ENCODE measurements at places on chromosomes 3 and 15.

DNA sequence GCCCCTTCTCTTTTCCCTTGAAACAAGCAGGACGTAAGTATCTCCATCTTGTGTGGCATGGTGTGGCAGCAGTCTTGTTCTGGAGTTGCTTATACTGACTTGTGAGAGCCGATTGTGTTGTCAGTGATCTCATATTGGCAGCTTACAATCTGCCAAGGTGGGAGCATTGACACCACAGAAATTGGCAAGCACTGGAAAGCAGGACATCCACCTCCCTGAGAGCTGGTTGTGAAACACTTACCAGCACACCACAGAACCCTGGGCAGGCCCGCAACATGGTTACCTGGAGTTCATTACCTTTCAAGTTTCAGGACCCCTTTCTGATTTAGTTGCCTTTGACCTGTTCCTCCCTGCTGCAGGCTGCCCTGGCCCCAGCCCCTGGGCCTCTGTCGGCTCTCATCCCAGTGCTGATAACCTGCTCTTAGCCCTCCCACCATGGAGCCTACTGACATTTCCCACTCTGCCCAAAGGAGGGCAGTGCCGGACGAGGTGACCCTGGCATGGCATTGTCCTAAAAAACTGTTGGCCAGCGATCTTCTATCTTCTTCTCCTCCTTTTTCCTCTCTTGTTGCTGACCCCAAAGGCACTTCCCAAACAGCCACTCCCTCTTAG is 10.6 kb upstream of the ATP2B2 start:
- no peak for DNase-seq

- DNase-seq, result no peak
These were observed 142.4 kb downstream of the TIGIT start for GRCh38 chr3:114436182-114436581.

DNA sequence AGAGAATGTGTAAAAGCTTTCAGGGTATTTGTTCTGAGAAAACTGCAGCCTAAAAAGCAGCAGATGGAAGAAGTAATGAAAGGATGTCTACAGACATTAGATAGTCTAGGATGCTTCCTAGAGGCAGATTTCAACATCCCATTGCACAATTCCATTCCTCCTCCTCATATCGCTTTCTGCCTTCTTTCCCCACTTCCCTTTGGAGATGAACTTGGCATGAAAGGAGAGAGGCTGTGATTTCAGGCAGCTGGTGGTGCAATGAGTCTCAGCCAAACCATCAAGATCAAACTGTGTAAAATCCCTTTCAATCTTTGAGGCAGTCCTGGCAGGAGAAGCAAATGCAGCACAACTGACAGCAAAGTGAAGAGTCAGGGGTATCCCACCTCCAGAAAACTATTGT is 438.7 kb upstream of the KCNMB2 start:
- no peak for DNase-seq

GRCh38 chr15:31145271-31145911 is 43.9 kb upstream of the TRPM1 start:
- no peak for DNase-seq

DNA sequence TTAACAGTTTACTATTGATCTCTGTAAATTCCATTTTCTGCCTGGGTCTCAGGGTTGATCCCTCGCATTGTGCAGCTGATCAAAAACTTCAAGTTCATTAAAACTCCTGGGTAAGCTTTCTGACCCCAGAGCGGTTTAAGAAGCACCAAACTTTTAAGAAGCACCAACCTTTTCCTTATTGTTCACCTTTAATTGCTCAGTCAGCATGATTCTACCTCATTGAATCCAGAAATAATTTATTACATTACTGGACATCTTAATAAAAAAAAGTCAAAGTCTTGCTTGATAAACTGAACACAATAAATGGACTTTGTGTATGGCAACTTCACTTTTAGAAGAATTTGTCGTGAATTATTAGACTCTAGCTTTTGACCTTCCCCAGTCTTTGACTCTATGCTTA is 46.9 kb downstream of the HDGFL3 start:
- no peak for DNase-seq

All from stimulated activated CD8-positive, alpha-beta memory T cell treated with anti-CD3 and anti-CD28 coated beads, Interleukin-12 subunit alpha, Interleukin-12 subunit beta, amount 100 ng/mL, for 1 hour (primary cell).